Hematopoietic multipotent progenitor cell treated with erythropoietin and hydrocortisone succinate and interleukin-3 and kit ligand, for 4 days (in vitro differentiated cells): ENCODE measurements at places on chromosomes 11 and 22.

- DNase-seq, result no peak
Observed at GRCh38 chr11:27193434-27194225, 153.0 kb downstream of the BBOX1 start.

DNA sequence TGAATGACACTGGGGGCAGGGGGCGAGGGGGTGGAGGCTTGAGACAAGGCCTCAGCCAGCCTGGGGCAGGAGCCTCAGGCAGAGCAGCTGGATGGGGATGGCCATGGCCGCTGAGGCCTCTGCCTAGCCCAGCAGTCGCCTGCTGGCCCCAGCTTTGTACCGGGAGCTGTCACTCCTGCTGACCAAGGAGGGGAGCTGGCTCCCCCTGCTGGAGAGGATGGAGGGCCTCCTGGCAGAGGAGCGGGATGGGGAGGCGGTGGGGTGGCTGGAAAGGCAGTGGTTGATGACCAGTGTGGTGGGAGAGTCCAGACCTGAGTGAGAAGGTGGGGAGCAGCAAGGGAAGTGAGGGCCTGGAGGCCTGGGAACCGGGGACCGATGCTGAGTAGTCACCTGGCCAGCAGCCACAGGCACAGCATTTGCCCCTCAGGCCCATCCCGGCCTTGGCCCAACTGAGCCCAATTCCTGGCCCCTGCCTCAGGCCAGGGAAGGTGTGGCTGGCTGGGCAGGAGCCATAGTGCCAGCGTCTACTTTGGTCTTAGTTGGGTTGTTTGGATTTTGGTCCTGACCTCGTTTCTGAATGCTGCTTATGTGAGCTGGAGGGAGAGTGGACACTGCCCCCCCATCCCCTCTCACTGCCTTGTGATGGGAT lies 6.0 kb upstream of the SUSD2 start:
- DNase-seq, result peak; percentile 85

DNA sequence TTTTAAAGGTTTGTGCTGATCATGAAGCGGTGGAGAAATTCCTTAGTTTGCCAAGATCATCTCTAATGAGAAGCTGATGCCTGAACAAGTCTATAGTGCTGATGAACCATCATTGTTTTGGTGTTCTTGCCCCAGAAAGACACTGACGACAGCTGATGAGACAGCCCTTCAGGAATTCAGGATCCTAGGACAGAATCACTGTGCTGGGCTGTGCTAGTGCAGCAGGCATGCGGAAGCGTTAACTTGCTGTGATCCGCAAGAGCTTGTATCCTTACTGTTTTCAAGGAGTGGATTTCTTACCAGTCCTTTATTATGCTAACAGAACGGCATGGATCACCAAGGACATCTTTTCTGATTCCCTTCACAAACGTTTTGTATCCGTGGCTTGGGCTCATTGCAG lies 104.1 kb downstream of the TBC1D22A start:
- DNase-seq, result no peak

GRCh38 chr11:5345831-5346230 lies 2.5 kb upstream of the OR51B5 start:
- DNase-seq, result no peak

- DNase-seq, result no peak
Observed at GRCh38 chr11:77081976-77082836, 15.4 kb downstream of the CAPN5 start.

GRCh38 chr22:27456696-27457503 lies 344.7 kb downstream of the MN1 start:
- DNase-seq, result no peak

GRCh38 chr11:103016031-103016430 lies 60.5 kb upstream of the MMP13 start:
- DNase-seq, result no peak

DNA sequence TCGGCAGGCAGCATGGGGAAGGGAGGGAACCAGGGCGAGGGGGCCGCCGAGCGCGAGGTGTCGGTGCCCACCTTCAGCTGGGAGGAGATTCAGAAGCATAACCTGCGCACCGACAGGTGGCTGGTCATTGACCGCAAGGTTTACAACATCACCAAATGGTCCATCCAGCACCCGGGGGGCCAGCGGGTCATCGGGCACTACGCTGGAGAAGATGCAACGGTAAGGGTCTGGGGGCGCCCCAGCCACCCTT lies 204 bp downstream of the FADS2 start:
- no peak for DNase-seq

GRCh38 chr11:86688398-86689179 lies 16.2 kb upstream of the ME3 start:
- DNase-seq, result no peak

GRCh38 chr22:46051646-46052045 lies 74.7 kb upstream of the WNT7B start:
- DNase-seq, result no peak

DNA sequence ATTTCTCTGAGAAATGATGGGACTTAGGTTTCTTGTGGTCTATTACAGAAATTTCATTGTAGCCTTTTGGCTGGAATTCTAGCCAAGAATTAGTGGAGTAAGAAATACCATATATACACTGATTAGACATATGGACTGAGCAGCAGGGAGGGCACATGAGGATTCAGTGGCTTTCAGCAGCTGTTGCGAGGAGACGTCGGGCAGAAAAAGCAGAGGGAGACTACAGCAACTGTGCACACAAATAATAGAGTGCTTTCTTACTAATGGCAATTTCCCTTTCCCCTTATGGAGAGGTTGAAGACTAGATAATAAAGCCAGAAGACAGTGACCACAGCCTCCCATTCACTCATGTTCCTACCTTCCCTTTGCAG lies 35.4 kb upstream of the CCDC34 start:
- no peak for DNase-seq

DNA sequence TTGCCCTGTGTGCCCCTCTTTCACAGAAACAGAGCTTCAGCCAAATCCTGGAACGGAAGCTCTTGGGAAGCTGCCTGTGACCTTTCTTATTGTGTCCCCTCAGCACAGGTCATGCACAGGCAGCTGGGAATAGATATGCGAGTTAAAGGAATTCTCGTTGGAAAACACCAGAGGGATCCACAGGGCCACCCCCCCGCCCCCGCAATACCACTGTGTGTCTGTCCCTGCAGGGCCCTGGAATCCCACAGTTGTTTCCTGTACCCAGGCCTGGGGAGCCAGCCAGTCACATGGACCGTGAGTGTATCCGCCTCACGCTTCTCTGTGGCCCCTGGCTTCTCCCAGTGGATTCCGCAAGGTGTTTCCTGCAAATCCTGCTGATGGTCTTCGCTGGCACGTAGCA lies 29.0 kb downstream of the TIMP3 start:
- no peak for DNase-seq

DNA sequence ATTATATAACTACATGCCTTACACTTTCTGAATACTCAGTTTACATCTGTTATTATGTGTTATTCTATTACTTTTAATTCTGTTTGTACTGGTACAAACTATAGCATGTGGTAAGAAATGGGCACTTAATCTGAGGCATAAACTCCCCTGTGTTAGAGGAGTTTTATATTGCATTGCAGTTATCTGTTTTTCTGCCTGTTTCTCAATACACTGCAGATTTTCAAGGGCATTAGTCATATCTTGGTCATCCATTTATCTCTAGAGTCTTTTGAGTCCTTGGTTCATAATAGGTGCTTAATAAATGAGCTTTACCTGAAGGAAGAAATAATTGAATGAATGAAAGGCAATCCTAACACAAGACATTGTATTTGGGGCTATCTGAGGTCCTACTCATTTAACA lies 182.9 kb upstream of the CTSC start:
- DNase-seq, result no peak

- no peak for DNase-seq
Observed at GRCh38 chr22:50524676-50525103, 708 bp downstream of the SCO2 start.

DNA sequence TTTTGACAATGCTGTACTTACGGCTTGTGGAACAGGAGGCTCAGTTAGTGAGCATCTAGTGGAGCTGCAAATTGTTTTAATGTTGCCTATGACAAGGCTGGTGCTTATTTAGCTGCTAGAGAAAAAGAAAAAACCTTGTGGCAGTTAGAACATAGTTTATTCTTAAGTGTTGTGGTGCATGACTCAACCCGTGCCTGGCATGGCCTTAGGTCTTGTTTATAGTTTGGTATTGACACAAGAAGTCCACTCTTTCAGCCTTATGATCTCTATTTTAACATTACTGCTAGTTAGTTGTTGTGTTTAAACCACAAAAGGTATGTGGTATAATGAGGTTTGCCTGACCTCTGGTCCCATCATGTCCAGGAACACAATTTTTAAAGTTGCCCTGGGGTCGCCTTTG lies 744.6 kb downstream of the FAM181B start:
- DNase-seq, result no peak

GRCh38 chr11:30346068-30346688 lies 23.3 kb downstream of the ARL14EP start:
- DNase-seq, result peak; percentile 87

- no peak for DNase-seq
Observed at GRCh38 chr22:25348391-25348790, 129.0 kb downstream of the CRYBB2 start.

- peak; percentile 61 for DNase-seq
Observed at GRCh38 chr11:118878163-118878563, 5.5 kb upstream of the CXCR5 start.

DNA sequence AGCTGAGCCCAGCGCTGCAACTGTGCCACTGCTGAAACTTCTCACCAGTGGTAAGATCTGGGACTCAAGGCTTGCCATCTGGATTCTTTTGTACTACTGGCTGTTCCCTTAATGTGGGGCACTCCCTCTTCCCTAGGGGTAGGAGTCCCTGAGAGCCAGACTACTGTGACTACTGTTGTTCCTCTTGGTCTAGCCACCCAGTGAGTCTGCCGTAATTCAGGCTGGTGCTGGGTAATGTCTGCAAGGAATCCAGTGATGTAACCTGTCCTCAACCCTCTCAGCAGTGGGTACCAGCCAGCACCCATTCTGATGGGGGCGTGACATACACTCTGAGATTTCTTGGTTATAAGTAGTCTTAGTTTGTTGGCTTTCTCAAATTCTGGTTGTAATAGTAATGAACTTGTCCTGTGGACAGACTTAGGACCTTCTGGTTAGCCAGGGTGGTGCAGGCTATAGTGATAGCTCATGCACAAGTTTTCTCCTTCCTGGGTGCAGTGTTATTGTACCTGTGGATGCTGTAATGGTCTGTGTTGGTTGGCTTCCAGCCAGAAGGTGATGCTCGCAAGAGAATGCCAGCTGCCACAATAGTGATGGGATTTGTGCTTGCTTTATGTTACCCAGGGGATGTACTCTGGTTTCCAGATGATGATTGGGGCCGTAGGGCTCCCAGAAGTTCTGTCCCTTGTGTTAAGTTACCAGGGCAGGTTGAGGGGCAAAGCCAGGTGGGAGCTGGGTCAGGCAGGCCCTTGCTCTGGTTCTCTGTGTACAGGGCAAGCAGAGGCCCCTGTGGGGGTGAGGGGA lies 65.5 kb downstream of the ARHGAP42 start:
- no peak for DNase-seq

GRCh38 chr11:103729617-103730016 lies 306.8 kb upstream of the DDI1 start:
- no peak for DNase-seq
